ENCODE measurements at places on chromosomes 7 and 10.

GRCh38 chr10:113412161-113412560, 140.7 kb upstream of the HABP2 start:
- DNase-seq = no peak

- DNase-seq = no peak
Measured at GRCh38 chr7:63077841-63078240, 920.8 kb upstream of the ZNF722 start.

DNA sequence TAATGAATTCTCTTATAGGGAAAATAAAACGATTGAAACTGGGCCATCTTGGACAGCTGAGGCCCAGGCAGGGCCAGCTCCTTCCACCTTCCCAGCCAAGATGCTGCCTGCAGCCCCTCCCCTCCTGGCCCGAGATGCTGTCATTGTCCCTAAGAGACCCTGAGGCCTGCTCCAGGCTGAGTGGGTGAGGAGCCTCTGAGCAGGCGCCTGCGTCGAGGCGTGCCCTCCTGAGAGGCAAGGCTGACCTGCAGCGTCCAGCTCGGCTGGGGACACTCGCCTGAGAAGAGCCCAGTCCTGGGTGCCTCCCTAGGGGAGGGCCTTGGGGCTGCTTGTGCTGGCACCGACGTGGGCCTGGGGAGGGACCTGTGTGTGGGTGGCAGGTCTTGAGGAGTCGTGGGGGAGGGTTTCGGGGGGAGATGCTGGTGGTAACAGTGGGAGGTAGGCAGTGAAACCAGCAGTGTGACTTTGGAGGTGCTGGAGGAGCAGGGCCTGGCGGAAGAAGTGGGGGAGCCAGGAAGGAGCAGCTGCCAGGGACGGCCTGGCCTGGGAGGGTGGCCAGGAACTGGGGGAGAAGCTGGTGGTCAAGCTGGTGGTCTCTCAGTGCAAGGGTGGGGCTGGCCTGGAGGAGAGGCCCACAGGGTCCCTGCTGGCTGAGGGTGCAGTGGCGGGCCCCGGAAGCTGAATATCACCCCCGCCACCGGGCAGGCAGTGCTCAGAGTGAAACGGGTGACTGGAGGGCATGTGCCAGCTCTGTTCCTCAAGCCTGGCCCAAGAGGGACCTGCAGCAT, 7.9 kb downstream of the GPR146 start:
- DNase-seq = no peak

GRCh38 chr10:98316661-98317060, 48.7 kb upstream of the LOXL4 start:
- no peak for DNase-seq

DNA sequence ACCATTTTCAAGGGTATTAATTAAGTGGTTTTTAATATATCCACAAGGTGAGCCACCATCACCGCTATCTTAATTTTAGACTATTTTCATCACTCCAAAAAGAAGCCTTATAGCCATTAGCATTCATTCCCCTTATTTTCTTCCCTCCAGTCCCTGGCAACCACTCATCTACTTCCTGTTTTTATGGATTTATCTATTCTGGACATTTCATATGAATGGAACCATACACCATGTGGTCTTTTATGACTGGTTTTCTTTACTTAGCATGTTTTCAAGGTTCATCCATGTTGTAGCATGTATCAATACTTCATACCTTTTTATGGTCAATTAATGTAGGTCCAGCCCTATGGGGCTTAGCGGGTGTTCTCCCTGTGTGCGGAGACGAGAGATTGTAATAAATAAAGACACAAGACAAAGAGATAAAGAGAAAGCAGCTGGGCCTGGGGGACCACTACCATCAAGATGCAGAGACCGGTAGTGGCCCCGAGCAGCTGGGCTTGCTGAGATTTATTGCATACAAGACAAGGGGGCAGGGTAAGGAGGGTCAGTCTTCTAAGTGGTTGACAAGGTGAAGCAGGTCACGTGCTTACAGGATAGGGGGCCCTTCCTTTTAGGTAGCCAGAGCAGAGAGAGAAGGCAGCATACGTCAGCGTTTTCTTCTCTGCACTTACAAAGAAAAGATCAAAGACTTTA, 14.6 kb downstream of the WBP1L start:
- DNase-seq = no peak

DNA sequence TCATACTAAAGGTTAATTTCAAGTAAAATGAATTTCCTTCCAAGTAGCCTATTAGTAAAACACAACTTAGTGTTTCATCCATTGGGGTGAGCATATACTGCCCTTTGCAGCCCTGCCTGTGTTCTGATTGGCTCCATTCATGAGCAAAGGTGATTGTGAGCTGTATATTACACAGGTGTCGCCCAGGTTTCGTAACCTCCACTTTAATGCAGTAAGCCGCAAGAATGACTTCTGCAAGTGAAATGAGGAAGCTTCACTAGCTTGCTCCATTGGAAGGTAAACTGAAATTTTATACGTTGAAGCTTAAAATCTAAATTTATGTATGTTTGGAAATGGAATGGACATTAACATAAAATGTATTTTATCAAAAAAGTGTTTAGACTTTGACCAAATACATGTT, 24.4 kb downstream of the MTURN start:
- DNase-seq = no peak

DNA sequence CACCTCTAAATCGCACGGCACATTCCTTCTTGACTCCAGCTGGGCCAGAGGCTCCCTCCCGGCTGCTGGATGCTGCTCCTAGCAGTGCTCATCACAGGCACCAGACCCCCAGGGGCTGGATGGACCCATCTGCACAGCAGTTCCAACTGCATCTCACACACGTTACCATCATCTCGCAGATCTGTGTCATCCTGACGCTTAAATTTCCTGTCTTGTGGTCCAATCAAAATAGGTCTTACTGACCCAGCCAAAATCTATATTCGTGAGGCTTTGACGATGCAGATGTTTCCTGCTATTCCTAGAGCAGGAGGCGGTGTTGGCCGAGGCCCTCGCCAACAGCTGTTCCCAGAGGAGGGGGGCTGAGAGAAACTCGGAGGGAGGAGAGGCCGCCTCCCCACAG, 108.0 kb downstream of the MKI67 start:
- no peak for DNase-seq

GRCh38 chr7:103382032-103382402, 34.6 kb downstream of the PSMC2 start:
- DNase-seq = no peak

GRCh38 chr10:131174651-131175540, 136.6 kb downstream of the TCERG1L start:
- DNase-seq = no peak

DNA sequence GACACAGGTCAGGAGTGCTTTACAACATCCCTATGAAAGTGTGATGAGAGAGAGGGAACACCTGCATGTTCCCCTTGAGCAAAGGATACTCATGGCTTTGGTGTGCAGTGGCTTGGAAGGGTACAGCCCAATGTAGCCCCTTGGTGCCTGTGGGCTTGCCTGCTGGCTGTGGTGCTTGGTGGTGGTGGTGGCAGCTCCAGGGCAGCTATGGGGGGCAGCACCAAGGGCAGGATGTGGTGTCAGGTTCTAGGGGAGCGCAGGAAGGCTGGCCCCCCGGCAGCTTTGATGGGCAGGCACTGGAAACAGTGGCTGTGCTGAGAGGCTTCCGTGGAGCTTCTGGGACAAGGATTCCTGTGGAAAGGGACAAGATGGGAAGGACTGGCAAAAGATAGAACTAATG, 464.0 kb upstream of the ZMIZ1 start:
- no peak for DNase-seq

- no peak for DNase-seq
Measured at GRCh38 chr7:80154656-80155333, 20.2 kb downstream of the GNAI1 start.
